ENCODE measurements at places on chromosomes 3 and 15.
A peak's percentile ranks its signal among the peaks of the same experiment; 100 is the strongest.

DNA sequence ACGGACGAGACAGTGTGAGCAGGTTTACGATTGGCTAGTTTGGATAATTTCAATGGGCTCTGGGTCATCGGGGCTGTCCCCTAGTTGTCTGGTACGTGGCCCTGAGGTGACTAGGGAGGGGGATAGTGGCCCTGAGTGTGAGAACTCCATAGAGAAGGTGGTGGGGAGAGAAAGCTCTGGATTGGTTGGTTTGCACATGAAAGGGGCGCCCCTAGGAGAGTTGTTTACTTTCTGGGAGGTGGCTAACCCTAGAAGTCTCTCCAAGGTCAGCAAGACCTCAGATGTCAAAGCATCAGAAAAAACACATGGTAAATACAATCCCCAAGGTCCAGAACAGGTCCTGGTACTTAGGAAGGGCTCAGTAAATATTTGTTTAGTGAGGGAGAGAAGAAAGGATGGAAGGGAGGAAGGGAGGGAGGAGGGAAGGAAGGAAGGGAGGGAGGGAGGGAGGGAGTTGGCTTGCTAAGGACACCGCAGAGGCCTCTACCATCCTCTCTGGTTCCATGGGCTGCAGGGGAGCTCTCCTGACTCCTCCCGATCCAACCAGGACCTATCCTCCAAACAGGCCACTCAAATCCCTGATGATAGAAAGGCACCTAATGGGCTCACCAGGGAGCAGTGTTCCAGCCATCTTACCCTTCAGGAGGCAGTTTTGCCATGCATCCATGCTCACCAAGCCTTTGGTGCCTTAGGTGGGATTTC is 3.0 kb upstream of the TRH start:
- H3K4me3 ChIP-seq, result no peak overlapping the region
- peaks cover 71% of the 10 kb centered on the region for H3K27me3 ChIP-seq
- DNase-seq, result no peak
- H3K4me1 ChIP-seq, result peaks cover 11% of the 10 kb centered on the region
- peaks cover 1% of the 10 kb centered on the region for H3K36me3 ChIP-seq
- no peak overlapping the region for H3K27ac ChIP-seq

GRCh38 chr15:78795043-78795442 is 16.2 kb downstream of the ADAMTS7 start:
- peaks cover 23% of the 10 kb centered on the region for H3K4me1 ChIP-seq
- no peak overlapping the region for H3K27ac ChIP-seq
- no peak overlapping the region for H3K4me3 ChIP-seq
- DNase-seq, result no peak
- H3K27me3 ChIP-seq, result no peaks in the 10 kb centered on the region
- peaks cover 13% of the 10 kb centered on the region for H3K36me3 ChIP-seq

- H3K27me3 ChIP-seq, result no peaks in the 10 kb centered on the region
- peak; percentile 97 for DNase-seq
- H3K27ac ChIP-seq, result peak overlapping the region; percentile 99
- peak overlapping the region; percentile 96 for H3K4me3 ChIP-seq
These were observed 399 bp downstream of the MYO9A start for GRCh38 chr15:72117486-72118016.

DNA sequence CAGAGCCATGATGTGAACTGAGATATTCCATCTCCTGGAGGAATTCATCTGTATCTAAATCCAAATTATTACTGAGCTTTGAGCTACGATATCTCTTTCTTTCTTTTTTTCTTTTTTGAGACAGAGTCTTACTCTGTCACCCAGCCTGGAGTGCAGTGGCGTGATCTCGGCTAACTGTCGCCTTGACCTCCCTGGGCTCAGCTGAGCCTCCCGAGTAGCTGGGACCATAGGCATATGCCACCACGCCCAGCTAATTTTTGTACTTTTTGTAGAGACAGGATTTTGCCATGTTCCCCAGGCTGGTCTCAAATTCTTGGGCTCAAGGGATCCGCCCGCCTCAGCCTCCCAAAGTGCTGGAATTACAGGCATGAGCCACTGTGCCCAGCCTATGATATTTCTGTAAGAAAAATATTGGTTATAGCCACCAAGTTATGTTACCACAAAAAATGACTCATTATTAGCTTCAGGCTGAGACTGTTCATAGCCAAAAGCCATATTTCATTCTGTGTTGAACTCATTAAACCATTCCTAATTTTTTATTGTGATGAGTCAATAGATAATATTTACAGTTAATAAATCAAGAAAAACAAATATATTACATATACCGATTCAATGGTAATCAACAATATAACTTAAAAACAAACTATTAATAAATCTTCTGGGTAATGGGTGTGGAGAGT is 27.1 kb upstream of the SLC30A4 start:
- DNase-seq, result no peak
- no peaks in the 10 kb centered on the region for H3K36me3 ChIP-seq
- peaks cover 4% of the 10 kb centered on the region for H3K27me3 ChIP-seq
- peak overlapping the region; percentile 41 for H3K4me3 ChIP-seq

DNA sequence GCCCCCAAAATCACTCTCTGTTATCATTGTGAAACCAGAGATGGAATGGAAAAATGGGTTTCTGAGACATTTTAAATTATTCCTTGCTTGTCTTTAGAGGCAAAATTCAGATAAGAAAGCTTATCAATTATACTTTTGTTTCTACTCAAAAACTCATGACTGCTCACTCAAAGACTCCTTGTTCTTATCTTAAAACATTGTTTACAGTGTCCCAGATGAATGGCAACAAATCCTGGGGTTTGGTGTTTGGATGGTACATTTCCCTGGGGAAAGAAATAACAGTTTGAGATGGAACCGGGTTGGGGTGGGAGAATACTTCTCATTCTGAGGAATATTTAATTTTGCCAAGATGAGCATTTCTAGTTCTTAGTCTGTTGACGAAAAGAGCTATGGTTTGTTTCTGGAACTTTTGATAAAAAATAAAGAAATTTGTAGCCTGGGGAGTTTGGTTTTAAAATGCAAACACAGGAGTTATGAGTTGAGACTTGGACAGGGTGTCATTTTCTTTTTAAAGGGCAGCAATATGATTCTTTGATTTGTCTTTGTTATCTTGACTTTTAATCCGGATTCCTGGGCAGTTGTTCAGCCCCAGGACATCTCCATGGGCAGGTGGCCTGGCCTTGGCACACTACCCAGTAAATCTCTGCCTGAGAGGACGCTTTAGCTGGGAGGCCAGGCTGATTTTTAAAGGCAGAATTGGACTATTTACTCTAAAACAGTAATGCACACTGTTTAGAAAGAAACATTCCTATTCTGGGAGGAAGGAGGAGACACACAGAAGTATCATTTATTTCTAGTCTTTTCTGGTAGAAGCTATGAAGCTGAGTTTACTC is 32.4 kb downstream of the BTD start:
- peaks cover 94% of the 10 kb centered on the region for H3K4me1 ChIP-seq
- H3K27me3 ChIP-seq, result no peaks in the 10 kb centered on the region
- peak overlapping the region; percentile 20 for H3K4me3 ChIP-seq
- DNase-seq, result no peak
- no peaks in the 10 kb centered on the region for H3K36me3 ChIP-seq

GRCh38 chr3:132542577-132542976 is 54.5 kb upstream of the ACKR4 start:
- peaks cover 22% of the 10 kb centered on the region for H3K4me1 ChIP-seq
- DNase-seq, result no peak
- peaks cover 17% of the 10 kb centered on the region for H3K36me3 ChIP-seq
- H3K27me3 ChIP-seq, result no peaks in the 10 kb centered on the region
- no peak overlapping the region for H3K4me3 ChIP-seq
- H3K27ac ChIP-seq, result peak overlapping the region; percentile 42

GRCh38 chr3:71430941-71431552 is 152.5 kb downstream of the FOXP1 start:
- H3K27me3 ChIP-seq, result no peaks in the 10 kb centered on the region
- DNase-seq, result no peak
- peaks cover 6% of the 10 kb centered on the region for H3K36me3 ChIP-seq

DNA sequence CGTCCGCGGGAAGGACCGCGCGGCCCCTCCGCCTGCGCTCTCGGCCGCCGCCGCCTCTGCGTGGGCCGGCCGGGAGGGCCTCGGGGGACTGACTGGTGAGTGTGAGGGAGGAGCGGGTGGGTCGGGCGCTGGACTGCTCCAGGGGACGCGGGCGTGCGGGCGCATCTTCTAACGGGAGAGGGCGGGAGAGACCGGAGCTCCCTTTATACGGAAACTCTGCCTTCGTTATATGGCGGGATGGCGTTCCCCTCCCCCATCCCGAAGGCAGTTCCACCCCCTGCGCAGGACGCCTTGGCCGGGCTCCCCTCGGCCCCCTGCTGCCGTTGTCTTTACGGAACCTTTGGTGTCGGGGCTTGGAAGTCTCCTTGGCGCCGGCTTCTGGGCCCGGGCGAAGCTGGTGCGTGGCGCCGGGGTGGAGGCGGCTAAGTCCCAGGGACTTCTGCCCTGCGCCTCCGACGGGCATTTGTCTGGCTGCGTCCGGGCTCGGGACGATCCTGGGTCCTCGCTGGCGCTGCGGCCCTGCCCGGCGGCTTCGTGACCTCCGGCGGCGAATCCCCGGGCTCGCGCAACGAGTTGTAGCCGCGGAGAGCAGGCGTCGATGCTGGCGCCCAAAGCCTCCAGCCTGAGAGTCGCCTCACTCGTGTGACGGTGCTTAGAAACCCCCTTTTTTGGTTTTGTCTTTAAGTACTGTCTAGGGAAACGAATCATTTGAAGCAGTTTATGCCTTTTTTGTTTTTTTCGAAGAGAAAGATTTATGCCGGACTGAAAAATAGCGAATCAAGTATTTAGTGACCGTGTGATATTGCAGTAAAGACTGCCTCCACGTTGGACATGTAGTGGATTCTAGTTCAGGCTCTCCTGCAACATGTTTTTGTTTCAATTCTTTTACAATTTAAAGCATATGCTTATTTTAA is 623 bp downstream of the ZNF639 start:
- peak overlapping the region; percentile 83 for H3K4me3 ChIP-seq
- no peak for DNase-seq
- H3K27me3 ChIP-seq, result no peaks in the 10 kb centered on the region

DNA sequence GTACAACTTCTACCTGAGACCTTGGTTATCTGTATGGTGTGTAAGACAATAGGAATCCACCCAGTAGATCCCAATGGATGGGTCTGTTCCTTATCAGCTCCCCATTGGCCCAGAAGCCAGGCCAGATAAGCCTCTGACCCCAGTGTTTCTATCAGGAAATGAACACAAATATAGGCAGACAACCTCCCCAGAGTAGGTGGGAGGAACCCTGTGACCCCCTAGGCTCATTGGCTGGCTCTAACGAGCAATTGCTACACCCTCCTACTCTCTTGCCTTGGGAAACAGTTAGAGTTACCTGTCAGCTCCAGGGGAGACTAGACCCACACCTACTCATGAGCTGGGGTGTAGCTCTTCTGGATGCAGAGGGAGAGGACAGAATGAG is 299.9 kb downstream of the UACA start:
- peaks cover 2% of the 10 kb centered on the region for H3K4me1 ChIP-seq
- H3K27me3 ChIP-seq, result peaks cover 67% of the 10 kb centered on the region
- no peak for DNase-seq

DNA sequence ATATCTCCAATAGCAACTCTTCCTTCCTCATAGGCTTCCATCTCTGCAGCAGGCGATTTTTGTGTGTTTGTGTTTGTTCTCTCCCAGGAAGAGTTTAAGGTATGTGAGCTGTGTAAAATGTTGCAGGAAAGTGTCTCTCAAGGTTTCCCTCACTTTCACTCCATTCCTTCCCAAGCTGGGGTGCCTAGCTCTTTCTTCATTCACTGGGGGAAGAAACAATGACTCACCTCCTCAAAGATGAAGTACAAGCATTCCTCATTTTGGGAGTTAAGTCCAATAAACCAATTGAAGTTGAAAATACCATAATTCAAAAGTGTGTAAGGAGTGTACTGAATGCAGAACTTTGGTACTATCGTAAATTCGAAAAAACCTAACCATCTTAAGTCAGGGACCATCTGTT is 422.7 kb upstream of the CFAP20DC start:
- H3K4me3 ChIP-seq, result no peak overlapping the region
- no peaks in the 10 kb centered on the region for H3K27me3 ChIP-seq
- no peak for DNase-seq
- H3K4me1 ChIP-seq, result no peaks in the 10 kb centered on the region

- no peak overlapping the region for H3K27ac ChIP-seq
- H3K4me1 ChIP-seq, result peaks cover 7% of the 10 kb centered on the region
- no peak overlapping the region for H3K4me3 ChIP-seq
- no peak for DNase-seq
- H3K36me3 ChIP-seq, result no peaks in the 10 kb centered on the region
These were observed 4.3 kb upstream of the CCDC50 start for GRCh38 chr3:191324936-191325335.

GRCh38 chr3:104460477-104461406 is 906.0 kb upstream of the ALCAM start:
- H3K27ac ChIP-seq, result peak overlapping the region; percentile 6
- H3K4me3 ChIP-seq, result no peak overlapping the region
- no peak for DNase-seq

DNA sequence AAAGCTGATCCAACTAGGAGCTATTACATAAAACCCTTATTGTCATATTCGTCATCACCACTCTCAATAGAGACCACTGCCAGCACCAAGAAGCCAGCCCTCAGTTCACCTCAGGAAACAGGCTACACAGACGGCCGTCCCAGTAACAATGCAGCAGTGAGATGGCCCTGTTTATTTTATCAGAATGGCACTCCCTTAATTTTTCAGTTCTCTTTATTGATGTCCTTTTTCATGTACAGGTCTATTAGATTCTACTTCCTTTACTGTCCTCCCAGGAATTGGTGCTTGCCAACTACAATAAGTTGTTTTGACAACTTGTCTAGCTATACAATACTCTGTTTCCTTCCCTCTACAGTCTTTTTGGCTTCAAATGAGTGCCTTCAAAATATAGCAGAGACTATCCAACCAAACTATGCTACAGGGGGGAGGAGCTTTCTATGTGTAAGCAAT is 272.5 kb downstream of the ZBTB20 start:
- H3K36me3 ChIP-seq, result no peaks in the 10 kb centered on the region
- no peak overlapping the region for H3K4me3 ChIP-seq
- peaks cover 23% of the 10 kb centered on the region for H3K4me1 ChIP-seq
- H3K27me3 ChIP-seq, result no peaks in the 10 kb centered on the region

GRCh38 chr3:128996200-128996599 is 2.3 kb upstream of the CFAP92 start:
- H3K27ac ChIP-seq, result no peak overlapping the region
- peaks cover 16% of the 10 kb centered on the region for H3K4me1 ChIP-seq
- H3K36me3 ChIP-seq, result no peaks in the 10 kb centered on the region

- peaks cover 3% of the 10 kb centered on the region for H3K4me1 ChIP-seq
- H3K4me3 ChIP-seq, result no peak overlapping the region
- no peak overlapping the region for H3K27ac ChIP-seq
- DNase-seq, result no peak
- no peaks in the 10 kb centered on the region for H3K27me3 ChIP-seq
These were observed 46.5 kb upstream of the WDR5B start for GRCh38 chr3:122462406-122462805.

DNA sequence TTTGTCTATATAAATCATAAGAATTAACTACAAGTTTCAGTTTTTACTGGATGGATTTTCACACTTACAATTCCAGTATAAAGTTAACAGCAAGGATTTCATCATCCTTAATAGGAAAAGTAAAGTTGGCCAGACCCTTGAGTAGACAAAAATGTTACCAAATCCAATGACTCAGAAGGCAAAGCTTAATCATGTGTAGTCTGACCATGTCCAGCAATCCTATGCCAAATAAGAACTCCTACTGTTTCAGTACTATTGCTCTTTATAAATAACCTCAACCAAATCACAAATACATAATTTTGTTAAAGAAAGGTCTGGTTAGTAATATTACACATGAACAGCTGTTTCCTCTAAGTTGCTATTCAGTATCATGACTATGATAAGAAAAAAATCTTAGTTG is 35.0 kb downstream of the PLOD2 start:
- no peak overlapping the region for H3K4me3 ChIP-seq
- peaks cover 20% of the 10 kb centered on the region for H3K36me3 ChIP-seq
- peaks cover 82% of the 10 kb centered on the region for H3K4me1 ChIP-seq
- H3K27me3 ChIP-seq, result no peaks in the 10 kb centered on the region

Data from chondrocyte (in vitro differentiated cells).